Activated T-cell treated with anti-CD3 and anti-CD28 coated beads, Interleukin-2, amount 50 U/mL, for 72 hours (primary cell): ENCODE measurements at places on chromosomes 12 and 14. TPM values are rescaled to one million over a fixed set of nuclear protein-coding genes. Genes with fewer than 3 reads are reported as not detected.

- peak; percentile 28 for DNase-seq
Observed at GRCh38 chr12:110005319-110005973, 6.2 kb downstream of the ANKRD13A start.

DNA sequence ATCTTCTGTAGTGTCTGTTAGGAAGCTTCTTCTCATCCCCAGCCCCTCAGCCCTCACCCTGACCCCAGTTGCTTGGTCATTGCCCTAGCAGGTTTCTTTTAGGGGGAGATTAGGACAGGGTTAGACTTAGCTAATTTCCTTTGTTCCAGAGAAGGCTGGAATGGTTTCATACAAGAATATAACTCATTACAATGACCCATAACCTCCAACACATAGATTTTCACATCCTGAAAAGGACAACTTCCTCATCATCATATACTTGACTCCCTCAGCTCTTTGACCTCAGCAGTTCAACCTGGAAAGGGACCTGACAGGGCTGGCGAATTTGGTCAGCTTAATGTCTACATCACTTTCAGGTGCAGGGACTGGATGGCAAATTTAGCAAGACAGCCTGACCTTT is 8.0 kb upstream of the BHLHE41 start:
- DNase-seq = no peak

DNA sequence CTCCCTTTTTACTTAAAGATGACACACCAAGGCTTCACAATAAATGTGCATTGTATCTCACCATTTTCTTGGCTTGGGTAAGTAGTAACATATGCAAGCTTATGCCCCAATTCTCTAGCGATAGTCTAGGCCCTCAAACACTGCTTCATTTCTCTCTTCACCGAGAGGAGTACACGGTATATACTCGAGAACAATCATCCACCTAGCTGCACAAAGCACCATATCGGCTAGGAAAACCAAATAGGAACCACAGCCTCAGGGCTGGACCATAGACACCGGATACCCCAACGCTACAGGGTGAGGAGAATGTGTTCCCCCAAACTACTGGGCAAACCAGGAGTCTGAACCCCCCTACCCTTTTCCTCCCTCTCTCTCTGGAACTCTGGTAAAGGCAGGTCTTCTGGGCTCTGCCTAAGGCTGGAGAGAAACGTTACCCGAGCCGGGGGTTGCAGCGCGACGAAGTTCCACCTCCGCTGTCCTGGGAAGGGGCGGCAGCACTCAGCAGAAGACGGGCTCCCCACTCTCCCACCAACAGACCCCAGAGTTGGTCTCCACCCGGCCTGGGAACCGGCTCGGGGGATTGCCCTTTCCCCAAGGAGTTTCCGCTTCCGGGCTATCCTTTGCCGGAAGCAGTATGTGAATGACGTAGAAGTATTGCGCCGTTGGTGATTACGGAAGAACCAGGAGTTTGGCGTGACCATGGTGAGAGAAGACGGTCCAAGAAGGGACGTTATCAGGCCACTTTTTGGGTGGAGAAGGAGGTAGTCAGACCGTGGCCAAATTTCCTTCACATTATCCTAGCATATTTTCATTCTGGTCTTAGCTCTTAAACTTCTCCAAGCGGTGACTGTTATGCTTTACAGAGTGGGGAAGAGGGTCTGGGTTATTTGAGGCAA is at the start of the genes AREL1 and FCF1:
AREL1 (minus strand) TSS at position 582 of the 896 bp plus-strand sequence. CDS start 27,465 bp downstream, outside the sequence.
FCF1 (plus strand) TSS at position 646 of the 896 bp plus-strand sequence; CDS start at position 700, 54 bp downstream.
- DNase-seq = peak; percentile 83

DNA sequence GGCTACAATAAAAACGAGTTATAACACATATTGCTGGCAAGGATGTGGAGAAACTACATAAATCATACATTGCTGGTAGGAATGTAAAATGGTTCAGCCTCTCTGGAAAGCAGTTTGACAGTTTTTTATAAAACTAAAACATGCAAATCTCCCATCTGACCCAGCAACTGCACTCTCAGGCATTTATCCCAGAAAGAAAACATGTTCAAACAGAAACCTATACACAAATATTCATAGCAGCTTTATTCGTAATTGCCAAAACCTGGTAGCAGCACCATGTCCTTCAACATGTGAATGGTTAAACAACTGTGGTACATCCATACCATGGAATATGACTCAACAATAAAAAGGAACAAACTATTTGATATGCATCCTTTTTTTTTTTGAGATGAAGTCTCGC is 10.1 kb upstream of the TMCC3 start:
- DNase-seq = no peak

- no peak for DNase-seq
Observed at GRCh38 chr14:53938136-53938837, 18.3 kb downstream of the BMP4 start.

DNA sequence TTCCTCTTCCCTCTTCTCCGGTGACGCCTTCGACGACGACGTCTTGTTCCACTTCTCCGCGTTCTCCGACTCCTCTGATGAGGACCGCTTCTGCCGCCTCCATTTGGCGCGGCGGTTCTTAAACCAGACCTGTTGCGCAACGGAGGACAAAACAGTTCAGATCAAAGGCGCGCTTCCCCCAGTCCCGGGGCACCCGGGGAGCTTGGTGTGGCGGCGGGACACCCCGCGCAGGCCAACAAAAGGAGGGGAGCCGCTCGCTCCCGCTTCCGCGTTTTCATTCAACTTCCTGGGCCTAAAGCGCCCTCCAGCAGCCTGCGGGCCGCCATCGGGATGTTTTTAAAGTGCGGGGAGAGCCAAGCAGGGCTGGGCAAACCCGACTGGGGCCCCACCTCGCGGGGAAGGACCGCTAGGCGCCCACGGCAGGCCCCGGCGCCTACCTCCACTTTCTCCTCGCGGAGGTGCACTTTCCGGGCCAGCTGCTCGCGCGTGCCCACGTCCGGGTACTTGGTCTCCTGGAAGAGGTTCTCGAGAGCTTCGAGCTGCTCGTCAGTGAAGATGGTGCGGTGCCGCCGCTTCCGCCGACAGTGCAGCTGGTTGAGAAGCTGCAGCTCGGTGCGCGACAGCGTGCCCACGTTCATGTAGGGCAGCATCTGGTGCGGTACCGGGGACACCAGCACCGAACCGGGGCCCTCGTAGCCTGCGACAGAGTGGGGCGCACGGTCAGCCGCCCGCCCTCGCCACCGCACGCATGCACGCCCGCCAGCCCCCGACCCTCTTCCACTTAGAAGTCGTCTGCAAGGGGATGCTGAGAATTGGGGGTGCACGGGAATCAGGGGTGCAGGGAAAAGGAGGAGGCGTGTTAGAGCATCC is 1.2 kb downstream of the GSC start:
- DNase-seq = peak; percentile 59

DNA sequence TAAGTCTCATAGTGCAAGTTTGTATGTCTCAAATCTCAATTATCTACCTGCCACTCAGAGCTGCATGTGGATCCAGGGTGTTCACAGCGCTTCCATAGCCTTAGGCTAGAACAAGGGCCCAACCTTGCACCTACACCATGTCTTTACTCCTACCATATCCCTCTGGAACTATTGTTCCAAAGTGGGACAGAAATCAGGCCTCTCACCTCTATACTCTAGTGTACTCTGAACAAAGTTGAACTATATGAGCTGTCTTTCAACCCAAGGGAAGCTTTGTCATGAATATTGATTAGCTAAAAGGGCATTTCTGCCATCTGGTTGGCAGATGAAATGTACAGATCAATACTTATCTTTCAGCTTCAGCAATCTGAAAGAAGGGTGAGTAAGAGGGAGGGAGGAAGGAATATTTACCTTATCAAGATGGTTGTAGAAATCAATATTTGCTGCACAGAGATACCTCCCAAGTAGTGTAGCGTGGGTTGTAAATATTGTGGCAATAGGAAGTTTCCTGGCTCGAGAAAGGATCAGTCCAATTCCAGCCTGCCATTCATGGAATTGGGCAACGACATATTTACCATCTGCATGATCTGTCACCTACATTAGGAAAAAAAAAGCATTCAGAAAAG is 30.8 kb downstream of the GYS2 start:
- DNase-seq = no peak

GRCh38 chr14:21735639-21736307 is 62.2 kb upstream of the OR4E1 start:
- DNase-seq = no peak

- no peak for DNase-seq
Observed at GRCh38 chr12:53995002-53995377, 5.0 kb upstream of the HOXC9 start.

DNA sequence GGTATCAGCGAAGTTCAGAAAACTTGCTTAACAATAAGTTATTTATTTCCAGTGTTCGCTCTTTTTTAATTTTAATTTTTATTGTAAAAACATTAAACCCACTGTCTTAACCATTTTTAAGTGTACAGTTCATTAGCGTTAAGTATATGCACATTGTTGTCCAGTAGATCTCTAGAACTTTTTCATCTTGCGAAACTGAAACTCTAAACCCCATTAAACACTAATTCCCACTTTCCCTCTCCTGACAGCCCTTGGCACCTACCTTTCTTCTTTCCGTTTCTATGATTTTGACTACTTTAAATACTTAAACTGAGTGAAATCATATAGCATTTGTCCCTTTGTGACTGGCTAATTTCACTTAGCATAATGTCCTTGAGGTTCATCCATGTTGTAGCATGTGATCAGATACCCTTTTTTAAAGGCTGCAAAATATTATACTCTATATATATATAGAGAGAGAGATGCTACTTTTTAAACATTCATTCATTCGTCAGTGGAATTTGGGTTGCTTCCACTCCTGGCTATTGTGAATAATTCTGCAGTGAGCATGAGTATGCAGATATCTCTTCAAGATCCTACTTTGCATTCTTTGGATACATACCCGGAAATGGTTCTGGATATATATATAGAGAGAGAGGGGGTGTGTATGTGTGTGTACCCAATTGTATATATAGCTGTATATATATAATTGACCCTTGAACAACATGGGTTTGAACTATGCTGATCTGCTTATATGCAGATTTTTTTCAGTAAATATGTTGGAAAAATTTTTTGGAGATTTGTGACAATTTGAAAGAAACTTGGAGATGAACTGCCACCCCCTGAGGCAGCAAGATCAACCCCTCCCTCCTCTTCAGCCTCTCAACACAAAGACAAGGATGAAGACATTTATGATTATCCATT is 74.7 kb upstream of the EVL start:
- DNase-seq = no peak

DNA sequence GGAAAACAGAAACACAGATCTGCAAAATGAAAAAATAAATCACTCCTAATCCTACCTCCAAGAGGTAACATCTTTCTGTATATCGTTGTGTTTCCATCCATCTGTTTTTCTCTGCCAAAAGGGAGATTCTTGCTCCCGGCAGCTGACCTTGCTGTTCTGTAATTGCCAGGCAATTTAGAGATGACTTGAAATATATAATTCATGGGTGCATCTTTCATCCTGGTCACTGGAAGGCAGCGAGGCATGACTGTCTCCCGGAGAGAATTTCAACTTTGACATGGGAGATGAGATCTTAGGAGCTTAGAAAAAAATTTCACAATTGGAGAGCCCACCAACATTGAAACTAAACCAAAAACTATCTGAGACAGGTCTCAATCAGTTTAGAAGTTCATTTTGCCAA is 53.0 kb downstream of the WSCD2 start:
- DNase-seq = no peak

GRCh38 chr12:6950401-6950801 is 755 bp upstream of the PTPN6 start:
- DNase-seq = peak; percentile 69

DNA sequence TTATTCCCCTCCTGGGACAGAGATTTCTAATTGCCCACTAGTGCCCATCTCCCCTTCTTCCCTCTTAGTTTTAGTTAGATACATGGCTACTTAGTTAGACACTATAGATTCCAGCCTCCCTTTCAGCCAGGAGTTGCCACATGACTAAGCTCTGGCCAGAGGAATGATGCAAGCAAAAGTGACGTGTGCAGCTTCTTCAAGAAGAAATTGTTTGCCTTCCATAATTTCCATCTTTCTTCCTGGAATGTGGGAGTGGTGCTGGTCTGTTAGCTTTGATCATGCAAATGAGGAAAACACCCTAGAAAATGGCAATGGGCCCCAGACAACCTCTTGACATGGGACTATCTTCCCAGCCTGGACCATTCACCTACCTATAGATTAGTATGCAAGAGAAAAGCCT is 21.4 kb downstream of the CCDC177 start:
- DNase-seq = no peak

DNA sequence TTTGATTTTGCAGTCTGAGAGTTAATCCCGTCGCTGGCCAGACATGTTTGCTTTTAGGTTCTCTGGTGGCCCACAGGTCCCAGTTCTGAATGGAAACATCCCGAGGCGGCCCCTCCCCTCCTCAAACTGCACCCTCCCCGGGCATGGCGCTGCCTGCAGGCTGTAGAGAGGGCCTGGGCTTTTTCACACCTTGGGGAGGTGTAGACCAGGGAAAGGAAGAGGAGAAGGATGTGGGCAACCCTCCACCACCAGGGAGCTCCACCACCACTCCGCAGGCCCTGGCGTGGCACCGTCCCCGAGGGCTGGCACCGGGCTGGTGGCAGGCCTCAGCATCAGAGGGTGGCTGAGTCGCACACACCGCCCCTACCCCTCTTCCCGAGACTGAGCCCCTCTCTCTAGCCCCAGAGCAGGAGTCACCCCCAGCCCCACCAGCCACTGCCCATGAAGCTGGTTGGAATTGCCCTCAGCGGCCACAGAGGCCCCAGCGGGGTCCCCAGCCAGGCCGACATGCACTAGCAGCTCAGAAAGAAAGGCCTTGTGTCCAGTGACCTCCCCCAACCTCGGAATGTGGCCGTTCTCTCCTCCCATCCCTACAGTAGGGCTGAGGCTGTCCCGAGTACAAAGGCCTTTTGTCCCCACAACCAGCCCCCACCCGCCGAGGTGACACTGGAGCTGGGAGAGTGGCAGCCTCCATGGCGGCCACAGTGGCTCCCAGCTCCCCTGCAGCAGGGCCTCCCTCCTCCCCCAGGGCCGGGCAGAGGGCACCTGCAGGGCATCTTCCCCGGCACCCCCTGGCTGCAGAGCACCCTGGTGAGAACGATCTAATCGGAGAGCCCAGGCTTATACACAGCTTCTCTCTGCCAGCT is 23.5 kb upstream of the INF2 start:
- peak; percentile 49 for DNase-seq

DNA sequence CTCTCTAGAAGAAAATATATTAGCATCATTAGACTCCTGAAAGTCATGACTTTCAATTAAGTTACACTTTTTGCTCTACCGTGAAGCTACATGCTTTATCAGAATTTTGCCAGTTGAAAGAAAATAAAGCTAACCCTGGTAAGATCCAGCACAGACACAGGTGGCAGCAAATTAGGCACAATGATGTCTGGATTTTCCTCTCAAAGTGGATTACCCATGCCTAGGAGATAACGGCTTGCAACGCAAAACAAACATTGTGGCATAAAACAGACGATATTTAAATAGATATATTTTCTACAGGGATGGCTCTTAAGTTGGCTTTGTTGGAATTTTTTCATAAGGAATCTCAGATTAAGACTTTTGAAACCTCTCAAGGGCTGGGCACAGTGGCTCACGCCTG is 33.4 kb downstream of the BCAT1 start:
- DNase-seq = no peak

GRIP1 gene
- 0.44 TPM for total RNA-seq

SDR9C7 gene
- total RNA-seq = 0.14 TPM

KIF5A gene
- 3.2 TPM for total RNA-seq

TAC3 gene
- 4.4 TPM for total RNA-seq

GMFB gene
- total RNA-seq = 29.9 TPM
